ENCODE measurements at places on chromosomes 4 and X.

- peak; percentile 9 for DNase-seq
Observed at GRCh38 chrX:2928583-2929434, at the start of gene ARSD. TSS of gene ARSD (minus strand) at chrX:2929339. CDS start at chrX:2929275, 64 bp downstream.

GRCh38 chr4:40325406-40326019 is 9.6 kb upstream of the CHRNA9 start:
- no peak for DNase-seq

DNA sequence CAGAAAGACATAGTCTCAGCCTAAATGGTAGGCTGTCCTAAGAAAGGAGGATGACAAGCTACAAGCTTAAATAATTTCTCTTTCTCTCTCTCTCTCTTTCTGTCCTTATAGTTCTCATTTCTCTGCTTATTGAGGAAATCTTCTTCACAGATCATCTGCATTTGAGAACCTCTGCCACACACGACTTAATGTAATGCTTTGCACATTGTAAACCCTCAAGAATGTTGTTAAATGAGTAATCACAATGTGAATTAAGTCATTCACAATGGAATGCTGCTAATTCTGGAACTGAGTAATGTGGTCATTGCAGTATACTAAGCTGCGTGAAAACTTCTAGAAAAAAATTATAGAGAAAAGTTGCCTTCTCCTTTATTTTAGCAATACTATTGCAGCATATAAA is 508.9 kb upstream of the FTHL17 start:
- no peak for DNase-seq

- DNase-seq = no peak
Observed at GRCh38 chr4:6229095-6229494, 28.7 kb upstream of the JAKMIP1 start.

DNA sequence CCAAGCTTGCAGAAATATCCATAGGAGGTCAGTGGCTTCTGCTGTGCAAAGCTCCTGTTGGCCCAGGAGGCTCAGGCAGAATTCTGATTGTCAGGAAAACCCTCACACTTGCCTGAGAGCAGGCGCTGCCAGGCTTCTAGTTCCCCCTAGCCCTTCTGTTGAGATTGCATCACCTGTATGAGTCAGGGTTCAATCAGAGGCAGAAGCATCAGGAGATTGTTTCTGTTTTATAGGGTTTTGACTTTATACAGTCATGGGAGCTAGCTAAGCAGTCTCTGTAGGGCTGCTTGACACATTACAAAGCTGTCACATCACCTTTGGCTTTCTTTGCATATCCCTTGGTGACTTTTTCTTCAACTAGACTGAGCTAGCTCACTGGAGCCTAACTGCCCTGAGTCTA is 27.8 kb downstream of the DIPK2B start:
- DNase-seq = no peak

- no peak for DNase-seq
Observed at GRCh38 chr4:165508372-165509120, 129.7 kb downstream of the CPE start.

GRCh38 chr4:77820649-77821561 is 1.7 kb upstream of the CNOT6L start:
- DNase-seq = no peak

- DNase-seq = no peak
Observed at GRCh38 chr4:40536032-40536431, 93.6 kb downstream of the RBM47 start.

DNA sequence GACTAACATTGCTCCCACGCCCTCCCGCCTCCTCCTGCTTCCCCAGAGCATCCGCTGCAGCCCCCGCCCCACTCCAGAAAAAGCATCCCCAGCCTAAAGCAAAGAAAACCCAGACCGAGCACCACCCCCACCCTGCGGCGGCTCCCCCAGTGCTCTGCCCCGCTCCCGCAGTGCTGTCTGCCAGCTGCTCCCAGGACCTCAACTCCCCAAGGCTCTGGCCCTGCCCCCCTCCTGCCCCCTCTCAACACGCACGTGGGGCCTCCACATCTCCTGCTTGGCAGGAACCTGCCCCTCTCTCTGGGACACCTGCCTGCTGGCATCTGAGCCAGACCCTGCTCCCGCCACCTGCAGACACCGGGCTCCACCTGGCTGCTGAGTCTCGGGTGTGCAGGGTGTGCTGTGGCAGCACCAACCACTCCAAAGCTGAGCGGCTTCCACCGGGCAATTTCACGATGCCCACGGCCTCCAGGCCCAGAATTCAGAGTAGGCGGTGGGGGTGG is 79.4 kb downstream of the FAM53A start:
- DNase-seq = peak; percentile 22

DNA sequence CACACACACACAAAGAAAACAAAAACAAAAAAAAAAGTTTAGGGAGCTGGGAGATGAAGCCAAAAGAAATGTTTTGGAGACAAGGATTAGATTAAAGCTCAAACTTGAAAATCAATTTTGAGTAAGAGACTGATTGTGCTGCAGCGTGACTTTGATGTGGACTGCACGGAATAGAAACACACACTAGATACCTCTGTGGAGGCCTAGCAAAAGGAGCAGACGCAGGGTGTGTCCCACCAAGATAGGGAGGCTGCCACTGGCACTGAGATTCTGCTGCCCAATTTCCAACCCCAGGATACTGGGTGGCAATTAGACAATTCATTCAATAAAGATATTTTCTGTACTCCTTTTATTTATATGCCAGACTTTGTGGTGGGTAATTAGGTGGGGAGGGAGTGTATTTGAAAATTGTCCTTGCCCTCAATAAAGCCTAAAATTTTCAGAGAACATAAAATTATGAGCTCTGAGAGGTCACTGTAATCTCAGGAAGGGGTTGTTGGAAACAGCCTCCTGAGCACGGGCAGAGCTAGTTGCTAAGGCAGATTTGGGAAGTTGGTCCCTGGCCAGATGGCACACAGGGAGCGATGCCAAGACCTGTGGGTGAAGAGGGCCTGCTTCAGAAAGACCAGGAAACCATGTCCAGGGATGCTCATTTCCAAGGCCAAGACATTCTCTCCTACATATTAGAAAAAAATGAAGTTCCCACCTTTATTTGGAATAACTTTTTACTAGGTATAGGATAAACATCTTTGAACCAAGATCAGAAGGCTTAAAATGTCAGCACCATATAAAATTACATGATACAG is 1.9 kb upstream of the PPP3CA start:
- DNase-seq = no peak

DNA sequence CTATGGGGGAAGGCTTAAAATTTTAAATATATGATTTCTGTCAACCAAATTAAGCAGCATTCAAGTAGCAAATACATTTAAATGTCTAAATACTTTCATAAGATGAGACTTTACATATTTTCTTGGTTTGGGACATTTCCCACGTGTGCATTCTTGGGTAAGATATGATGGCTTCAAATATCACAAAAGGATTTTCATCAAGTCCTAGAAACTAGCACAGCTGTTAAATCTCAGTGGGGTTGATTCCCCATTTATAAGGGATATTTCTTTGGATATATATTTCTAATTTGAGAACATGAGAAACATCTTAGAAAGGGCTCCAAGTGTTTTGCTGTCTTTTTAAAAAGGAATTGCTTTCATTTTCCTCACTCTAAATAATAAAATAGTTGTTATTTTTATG is 90.2 kb downstream of the P2RY10 start:
- no peak for DNase-seq

DNA sequence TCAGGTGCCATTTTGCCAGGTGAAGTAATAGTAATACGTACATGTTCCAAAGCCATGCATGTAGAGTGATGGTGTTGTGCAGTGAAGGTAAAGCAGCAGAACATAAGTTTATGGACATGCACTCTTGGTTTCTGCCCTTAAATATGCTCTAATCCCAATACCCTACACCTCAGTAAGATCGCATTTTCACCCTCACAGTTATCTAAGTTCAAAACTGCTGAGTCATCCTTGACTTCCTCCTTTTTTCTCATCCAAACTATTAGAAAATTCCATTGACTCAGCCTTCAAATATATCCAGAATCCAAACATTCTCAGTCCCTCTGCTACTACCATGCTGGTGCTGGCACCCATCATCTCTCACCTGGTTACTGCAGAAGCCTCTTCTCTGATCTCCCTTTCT is 652.9 kb upstream of the IGFBP7 start:
- no peak for DNase-seq

DNA sequence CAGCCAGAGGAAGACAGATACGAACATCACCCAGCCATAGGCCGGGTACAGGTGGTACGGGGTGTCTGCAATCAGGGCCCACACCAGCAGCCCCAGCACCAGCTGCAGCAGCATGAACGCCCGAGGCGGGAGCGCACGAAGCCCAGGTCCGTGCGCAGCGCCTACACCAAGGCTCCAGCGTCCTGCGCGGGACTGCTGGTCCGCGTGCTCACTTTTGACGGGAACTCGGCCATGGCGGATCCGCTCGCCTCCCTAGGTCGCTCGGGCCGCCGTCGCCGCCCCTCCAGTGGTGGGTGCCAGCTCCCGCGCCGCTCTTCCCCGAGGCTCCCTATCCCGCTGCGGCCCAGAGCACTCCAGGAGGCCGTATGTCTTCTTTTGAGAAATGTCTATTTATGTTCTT is 181.2 kb upstream of the DIPK2B start:
- no peak for DNase-seq

DNA sequence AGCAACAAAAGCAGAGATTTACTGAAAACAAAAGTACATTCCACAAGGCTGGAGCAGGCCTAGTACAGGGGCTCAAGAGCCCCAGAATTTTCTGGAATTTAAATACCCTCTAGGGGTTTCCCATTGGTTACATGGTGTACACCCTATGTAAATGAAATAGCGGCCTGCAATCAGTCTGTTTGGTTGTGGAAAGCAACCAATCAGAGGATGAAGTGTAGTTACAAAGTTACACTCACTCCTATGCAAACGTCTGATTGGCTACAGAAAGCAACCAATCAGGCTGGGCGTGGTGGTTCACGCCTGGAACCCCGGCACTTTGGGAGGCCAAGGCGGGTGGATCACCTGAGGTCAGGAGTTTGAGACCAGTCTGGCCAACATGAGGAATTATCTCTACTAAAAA is 13.8 kb upstream of the TXLNG start:
- no peak for DNase-seq

- DNase-seq = no peak
Observed at GRCh38 chr4:56859841-56860240, 38.3 kb upstream of the SPINK2 start.

DNA sequence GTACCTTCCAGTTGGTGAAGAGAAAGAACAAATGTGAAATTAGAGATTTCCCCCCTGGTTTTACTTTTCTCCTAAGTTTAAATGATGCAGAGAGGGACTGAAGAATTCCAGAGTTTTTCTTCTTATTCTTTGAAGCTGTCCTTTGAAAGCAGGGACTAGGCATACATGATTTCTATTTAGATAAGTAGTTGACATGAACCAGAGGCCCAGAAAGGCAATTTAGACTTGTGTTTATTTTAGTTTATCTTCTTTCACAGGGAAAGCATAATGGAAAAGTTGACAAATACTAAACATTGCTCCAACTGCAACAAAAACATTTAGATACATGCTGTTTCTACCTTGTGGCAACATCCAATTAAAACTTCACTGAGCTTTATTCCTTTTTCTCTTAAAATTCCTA is 32.0 kb downstream of the PTPN13 start:
- DNase-seq = no peak

GRCh38 chr4:1784789-1785591 is 8.1 kb upstream of the FGFR3 start:
- DNase-seq = no peak

DNA sequence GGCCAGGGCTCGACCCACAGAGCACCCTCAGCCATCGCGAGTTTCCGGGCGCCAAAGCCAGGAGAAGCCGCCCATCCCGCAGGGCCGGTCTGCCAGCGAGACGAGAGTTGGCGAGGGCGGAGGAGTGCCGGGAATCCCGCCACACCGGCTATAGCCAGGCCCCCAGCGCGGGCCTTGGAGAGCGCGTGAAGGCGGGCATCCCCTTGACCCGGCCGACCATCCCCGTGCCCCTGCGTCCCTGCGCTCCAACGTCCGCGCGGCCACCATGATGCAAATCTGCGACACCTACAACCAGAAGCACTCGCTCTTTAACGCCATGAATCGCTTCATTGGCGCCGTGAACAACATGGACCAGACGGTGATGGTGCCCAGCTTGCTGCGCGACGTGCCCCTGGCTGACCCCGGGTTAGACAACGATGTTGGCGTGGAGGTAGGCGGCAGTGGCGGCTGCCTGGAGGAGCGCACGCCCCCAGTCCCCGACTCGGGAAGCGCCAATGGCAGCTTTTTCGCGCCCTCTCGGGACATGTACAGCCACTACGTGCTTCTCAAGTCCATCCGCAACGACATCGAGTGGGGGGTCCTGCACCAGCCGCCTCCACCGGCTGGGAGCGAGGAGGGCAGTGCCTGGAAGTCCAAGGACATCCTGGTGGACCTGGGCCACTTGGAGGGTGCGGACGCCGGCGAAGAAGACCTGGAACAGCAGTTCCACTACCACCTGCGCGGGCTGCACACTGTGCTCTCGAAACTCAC is 3.6 kb downstream of the MID1IP1 start:
- DNase-seq = no peak

GRCh38 chr4:84973856-84974255 is 7.4 kb upstream of the WDFY3 start:
- no peak for DNase-seq

- no peak for DNase-seq
Observed at GRCh38 chr4:1788254-1788973, 4.7 kb upstream of the FGFR3 start.

GRCh38 chr4:170497689-170498088 is 407.9 kb upstream of the AADAT start:
- DNase-seq = no peak

GRCh38 chr4:41215155-41215554 is 813 bp upstream of the APBB2 start:
- DNase-seq = no peak

- DNase-seq = no peak
Observed at GRCh38 chr4:13548059-13548983, 4.0 kb upstream of the NKX3-2 start.

DNA sequence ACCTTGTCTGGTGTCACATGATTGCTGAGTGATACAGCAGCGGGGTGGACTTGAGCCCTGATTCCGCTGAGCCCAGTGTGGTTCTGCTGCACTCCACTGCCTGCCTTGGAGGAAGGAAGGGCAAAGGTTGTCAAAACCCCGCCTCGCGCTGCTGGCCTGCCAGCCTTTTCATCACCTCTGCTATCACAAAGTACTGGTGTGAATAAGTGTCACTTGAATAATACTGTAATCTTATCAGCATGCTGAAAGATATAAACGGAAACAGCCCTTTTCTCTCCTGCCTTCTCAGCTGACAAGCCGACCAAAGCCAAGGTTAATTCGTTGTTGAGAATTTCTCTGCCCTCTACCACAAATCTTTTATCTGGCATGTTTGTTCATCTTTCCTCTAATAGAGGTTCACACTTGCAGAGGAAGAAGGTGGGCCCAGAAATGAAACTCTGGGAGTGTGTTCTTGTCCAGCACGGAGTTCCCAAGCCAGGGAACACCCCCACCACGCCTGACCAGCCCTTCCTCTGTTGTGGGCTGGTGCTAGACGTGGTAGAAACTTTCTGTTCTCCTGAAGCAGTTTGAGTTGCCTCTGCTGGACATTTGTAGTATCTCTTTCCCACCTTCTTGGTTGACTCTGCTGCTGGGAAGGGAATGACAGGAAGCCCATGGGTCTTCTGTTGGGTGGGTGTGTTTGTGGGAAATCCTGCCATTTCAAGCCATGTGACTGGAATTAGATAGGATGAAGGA is 21.5 kb downstream of the FHDC1 start:
- DNase-seq = no peak

Data from stimulated activated CD8-positive, alpha-beta memory T cell treated with anti-CD3 and anti-CD28 coated beads, Interleukin-7, amount 100 ng/mL, for 1 hour (primary cell).